HFF-Myc (cell line): ENCODE measurements at places on chromosomes 1 and 21.
A peak's percentile ranks its signal among the peaks of the same experiment; 100 is the strongest.

- no peak for DNase-seq
These were observed 501 bp upstream of the MRAP start for GRCh38 chr21:32298148-32298559.

DNA sequence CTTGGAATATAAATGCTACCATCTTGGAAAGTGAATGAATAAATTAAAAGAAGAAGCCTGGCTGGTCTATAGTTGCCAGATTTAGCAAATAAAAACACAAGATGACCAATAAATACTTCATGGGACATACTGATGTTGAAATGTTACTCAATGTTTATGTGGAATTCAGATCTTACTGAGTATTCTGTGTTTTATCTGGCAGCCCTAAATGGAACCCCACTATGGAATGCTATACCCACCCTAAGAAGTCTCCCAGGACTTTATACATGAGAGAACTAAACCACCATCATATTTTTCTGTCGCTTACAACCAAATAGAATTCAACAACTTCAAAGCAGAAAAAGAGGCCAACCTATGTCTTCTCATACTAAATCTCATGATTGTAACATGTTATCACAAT is 177.6 kb upstream of the HMCN1 start:
- no peak for DNase-seq

DNA sequence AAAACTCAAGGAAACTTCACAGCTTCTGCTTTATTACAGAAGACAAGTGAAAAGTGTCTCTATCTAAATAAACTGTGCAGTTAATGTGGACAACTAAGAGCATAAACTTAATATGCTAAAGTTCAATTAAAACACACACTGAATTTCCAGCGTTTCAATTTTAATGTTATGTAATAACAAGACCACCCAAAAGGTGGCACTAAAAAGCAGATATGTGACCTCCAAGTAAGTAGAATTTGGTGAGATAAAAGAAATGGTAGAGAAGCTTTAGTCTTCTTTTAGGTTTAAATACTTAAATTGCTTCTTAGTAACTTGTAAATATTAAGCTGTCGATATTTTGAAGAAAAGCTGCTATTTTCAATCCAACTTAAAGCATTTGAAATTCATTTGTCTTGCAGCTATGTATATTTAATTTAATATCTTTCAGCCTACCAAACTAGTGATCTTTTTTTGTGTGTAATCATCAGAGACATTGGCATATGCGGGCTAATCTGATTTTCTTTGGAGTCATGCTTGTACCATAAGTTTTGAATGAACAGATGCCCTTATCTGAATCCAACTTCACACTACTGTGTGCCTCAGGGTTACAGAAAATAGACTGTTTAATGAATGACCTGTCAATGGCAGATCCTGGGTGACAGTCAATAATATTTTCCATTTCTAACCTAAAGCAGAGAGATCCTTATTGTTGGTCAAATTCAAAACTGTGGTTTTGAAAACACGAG is 36.5 kb upstream of the ADAMTS1 start:
- peak; percentile 7 for DNase-seq

GRCh38 chr1:113340038-113340437 is 50.3 kb upstream of the MAGI3 start:
- no peak for DNase-seq

DNA sequence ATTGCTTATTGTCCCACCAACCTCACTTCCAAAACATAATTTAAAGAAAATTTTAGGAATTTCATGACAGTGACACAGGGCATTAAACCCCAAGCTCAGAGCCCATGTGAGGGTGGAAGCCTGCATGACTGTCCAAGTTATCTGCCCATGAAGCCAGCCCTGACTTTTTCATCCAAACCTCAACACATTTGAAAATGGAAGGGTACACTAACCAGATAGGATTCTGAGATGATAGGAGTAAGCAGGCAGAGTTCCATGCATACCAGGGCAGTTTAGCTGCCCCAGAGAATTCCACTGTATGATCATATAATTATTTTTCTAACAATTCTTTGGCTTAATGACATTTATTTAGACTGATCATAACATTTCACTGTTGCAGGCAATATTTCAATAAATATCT is 986.0 kb downstream of the TTLL7 start:
- no peak for DNase-seq

DNA sequence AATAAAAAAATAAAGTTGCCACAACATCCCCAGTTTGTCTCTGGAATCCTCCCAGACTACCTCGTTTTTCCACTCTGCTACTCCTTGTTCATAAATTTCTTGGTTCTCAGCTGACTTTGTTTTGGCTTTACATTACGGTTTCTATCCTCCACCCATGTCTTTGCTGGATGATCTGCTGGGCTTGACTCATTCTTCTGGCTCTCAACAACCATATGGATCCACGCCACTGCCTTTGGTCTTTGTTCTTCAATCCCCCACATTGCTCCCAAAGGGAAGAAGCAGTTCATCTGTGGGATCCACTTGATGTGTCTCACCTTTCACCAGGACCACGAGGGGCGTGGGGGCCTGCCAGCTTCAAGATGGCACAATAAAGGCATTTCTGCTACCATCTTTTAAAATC is 67.1 kb upstream of the NBL1 start:
- no peak for DNase-seq

- no peak for DNase-seq
These were observed 8.1 kb upstream of the TFF1 start for GRCh38 chr21:42374457-42374856.
